Hematopoietic multipotent progenitor cell treated with erythropoietin and hydrocortisone succinate and interleukin-3 and kit ligand, for 17 days (in vitro differentiated cells): ENCODE measurements at places on chromosomes 5 and 9.

GRCh38 chr9:123251324-123251723 lies 17.1 kb downstream of the STRBP start:
- no peak for DNase-seq

GRCh38 chr5:53059281-53059680 lies 50.3 kb downstream of the MOCS2 start:
- no peak for DNase-seq

DNA sequence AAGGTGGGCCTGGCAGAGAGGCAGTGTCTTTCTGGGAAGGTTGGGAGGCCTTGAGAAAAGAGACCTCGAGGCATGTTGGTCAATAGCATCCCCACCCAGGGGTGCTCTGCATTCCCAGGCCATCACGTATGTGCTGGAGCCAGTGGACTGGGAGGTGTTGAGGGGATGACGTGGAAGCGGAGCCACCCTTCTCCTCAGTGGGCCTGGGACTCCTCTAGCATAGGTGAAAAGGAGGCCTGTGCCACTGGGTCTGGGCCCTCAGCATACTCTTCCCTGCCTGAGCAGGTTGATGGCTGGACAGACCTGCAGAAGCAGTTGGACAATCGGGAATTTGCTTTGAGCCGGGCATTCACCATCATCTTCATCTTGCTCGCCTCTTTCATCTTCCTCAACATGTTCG lies 25.5 kb downstream of the PITX1 start:
- no peak for DNase-seq

GRCh38 chr9:96874947-96875460 lies 20.7 kb upstream of the ZNF782 start:
- DNase-seq: no peak

- no peak for DNase-seq
These were observed 1075.1 kb downstream of the NR2F1-AS1 start for GRCh38 chr5:92505925-92506324.

DNA sequence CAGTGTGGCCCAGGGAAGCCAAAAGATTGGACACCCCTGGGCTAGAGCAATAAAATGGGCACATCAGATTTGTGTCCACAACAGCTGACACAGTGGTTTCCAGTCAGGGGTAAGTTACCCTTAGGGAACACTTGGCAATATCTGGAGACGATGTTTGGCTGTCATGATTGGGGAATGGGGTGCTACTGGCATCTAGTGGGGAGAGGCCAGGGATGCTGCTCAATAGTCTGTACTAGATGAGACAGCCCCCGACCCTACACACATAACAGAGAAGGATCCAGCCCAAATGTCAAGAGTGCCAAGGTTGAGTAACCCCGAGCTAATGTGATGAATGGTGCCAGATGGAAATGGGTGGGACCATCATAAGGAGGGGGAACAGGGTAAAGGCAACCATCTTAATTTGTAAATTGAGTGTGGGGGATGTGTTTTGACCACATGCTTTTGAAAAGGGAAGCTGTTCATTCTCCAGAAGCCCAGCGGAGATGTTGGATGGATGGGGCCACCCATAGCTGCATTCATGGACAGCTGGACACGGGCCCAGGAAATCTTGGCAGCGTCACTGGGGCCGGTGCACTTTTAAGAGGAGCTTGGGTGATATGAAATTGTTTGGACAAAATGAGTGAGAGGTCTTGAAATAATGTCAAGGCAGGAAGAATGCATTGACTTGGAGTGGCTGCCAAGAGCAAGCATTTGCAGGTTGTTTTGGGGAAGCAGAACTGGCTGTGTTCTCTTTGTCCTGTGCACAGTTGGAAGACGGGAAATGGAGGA lies 33.4 kb downstream of the SYK start:
- DNase-seq: no peak

GRCh38 chr5:15510831-15511230 lies 10.9 kb downstream of the FBXL7 start:
- no peak for DNase-seq

DNA sequence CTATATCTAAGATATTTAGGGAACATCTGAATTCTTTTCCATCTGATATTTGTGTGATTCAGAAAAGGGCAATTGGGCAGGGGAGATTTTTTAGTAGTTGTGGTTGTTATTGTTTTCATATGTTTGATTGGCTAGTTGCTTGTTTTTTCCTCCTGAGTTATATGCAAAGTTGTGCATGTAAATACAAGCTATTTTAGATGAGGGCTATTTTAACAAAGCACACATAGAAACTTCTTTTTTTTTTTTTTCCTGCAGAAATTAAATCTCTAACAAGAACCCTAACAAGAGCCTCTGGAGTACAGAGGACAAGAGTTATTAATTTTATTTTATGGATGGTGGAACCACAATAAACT lies 559.1 kb downstream of the CETN3 start:
- no peak for DNase-seq

GRCh38 chr9:112091810-112092209 lies 83.3 kb downstream of the SUSD1 start:
- no peak for DNase-seq

DNA sequence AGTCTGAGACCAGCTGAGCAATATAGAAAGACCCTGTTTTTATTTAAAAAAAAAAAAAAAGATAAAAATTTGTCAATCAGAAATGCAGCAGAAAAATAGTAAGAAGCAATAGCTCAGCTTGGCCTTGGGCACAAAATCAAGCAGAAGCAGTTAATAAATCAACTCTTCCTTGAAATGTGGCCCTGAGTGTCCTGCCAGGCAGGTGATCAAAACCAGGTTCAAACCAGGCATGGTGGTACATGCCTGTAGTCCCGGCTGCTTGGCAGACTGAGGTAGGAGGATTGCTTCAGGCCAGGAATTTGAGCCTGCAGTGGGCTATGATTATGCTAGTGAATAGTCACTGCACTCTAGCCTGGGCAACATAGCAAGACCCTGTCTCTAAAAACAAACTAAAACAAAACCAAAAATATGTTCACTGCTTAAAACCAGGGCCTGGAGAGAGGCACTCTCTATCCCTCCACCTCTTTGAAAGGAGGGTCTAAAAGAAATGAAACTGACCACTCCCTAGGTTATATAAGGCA lies 27.9 kb upstream of the KLF9 start:
- DNase-seq: no peak

GRCh38 chr9:73889023-73889422 lies 608.1 kb upstream of the RORB start:
- DNase-seq: no peak

- DNase-seq: no peak
These were observed 32.6 kb upstream of the RANBP3L start for GRCh38 chr5:36334315-36334714.

DNA sequence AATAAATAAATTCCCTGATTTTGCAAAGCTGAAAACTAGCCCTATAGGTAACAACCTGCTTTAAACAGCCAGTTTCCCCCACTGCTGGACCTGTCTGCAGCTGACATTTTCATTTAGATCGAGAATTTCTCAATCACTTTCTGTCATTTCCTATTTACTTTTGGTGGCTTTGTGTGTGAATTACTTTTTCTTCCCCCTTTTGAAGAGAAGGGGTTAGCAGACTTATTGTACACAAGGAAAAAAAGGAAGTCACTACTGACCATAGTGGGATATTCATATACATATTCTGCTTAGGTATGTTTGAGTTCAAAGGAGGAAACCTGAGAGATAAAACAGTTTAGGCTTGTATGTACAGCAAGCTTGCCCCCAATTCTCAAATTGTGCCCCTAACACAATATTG lies 27.0 kb upstream of the IFNB1 start:
- DNase-seq: no peak

- DNase-seq: no peak
These were observed 28.6 kb upstream of the TGFBI start for GRCh38 chr5:136000147-136000546.

DNA sequence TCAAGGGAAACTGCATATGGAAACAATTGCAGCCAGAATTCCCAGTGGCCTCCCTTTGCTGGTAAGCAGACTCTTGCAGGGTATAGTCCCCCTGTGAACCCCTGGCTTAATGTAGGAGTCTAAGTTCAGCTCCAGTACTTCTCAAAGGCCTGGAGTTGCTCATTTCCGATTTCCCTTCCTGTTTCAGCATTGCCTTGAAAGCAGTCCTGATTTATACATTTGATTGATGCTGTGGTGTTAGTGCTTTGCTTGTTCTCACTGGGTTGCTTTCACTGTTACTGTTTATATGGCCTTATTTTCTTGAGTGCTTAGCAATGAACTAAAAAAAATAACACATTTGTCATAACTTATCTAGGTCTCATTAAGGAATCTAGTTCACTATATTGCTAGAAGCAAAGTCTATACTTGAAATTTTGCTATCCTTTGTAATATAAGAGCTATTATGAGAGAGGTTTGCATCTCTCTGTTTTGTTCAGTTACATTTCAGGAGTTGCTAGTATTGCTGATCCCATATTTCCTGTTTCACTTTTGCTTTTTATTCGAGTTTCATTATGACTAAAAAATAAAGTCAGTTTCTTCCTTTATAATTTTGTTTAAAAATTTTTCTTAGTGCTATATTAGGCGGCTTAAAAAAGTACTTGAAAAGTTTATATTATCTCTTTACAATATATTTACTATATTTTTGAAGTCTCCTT lies 122.4 kb upstream of the NMUR2 start:
- DNase-seq: no peak

GRCh38 chr5:172758834-172759149 lies 12.2 kb downstream of the DUSP1 start:
- no peak for DNase-seq

- DNase-seq: no peak
These were observed 35.8 kb upstream of the LCP2 start for GRCh38 chr5:170333161-170333910.

GRCh38 chr9:137460363-137461315 lies 1.5 kb upstream of the NSMF start:
- DNase-seq: no peak

DNA sequence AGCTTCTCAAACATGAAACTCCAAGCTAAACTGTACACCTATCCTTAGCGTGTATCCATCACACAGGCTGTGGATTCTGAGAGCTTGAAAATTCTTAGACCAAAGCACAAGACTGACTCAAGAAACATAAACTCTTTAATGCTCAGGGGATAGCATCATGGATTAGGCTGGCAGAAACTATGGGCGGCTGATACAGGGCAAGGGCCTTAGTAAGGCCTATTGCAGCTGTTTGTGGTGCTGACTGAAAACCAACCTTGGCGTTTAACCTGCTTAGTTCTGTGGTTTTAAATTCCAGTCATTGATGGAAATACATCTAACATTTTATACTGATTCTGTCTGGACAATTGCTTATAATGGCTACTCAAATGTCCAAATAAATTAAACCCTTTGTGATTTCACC lies 183.7 kb downstream of the TLR4 start:
- no peak for DNase-seq

- peak; percentile 70 for DNase-seq
These were observed 69.4 kb downstream of the LMNB1 start for GRCh38 chr5:126846344-126846743.

DNA sequence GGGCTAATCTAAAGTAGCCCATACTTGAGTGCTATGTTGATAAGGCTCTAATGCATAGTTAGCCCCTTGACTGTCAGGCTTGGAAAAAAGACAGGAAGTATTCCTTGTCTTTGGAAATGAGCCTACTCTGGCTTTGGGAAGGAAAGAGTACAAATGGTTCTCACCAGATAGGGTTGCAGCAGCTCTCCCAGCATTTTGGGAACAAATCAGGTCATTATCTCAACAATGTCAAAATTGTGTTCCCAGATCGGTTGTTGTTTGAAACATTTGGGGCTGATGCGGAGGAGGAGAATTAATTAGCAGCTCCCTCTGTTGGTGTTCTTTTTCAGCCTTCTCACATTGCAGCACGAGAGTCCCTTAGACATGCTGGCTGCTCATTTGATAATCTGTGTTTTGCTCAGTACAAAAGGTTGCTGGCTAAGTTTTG lies 294.7 kb upstream of the DMRT1 start:
- DNase-seq: no peak

DNA sequence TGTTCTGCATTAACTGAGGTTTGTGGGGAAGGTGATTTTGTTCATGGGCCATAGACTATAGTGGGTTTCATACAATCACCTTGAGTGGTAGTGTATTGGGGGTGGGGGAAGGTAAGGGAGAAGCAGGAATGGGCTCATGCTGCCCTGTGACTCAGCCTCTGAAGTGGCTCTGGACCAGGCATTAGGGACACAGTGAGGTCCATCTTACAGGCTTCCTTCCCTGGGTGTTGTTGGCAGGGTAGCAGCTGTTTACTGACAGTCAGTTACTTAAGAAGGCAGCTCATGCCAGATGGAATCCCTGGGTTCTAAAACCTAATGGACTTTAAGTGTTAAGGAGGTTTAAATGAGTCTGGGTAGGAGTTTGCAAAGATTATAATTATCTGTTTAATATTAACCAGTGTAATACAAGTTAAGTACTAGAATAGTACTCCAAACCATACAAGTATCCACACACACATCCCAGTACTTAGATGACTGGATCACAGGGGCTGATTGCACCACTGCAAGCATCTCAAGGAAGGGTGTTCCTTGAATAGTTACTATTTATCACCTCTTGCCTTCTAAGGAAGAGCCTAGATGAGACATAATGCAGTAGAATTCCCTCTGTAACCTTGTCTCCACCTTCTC lies 59.3 kb downstream of the CAST start:
- no peak for DNase-seq

GRCh38 chr5:116492776-116493175 lies 81.8 kb downstream of the SEMA6A start:
- DNase-seq: no peak

DNA sequence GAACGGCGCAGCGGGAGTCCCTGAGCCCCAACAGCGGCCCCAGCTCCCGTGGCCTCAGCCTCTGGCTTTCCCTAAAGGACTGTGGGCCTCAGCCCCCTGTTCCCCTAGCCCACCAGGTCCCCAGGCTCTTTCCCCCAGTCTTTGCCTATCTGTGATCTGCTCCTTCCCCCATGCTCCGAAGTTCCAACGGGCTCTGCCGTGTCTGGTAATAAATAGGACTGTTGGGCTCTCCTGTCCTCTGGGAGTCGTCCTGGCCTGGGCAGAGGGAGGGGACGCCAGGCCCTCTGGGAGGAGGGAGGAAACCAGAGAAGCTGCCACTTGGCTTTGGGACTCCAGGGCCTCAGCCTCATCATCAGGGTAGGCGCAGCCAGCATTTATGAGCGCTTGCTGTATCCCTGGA lies 28.1 kb downstream of the ADGRD2 start:
- no peak for DNase-seq

DNA sequence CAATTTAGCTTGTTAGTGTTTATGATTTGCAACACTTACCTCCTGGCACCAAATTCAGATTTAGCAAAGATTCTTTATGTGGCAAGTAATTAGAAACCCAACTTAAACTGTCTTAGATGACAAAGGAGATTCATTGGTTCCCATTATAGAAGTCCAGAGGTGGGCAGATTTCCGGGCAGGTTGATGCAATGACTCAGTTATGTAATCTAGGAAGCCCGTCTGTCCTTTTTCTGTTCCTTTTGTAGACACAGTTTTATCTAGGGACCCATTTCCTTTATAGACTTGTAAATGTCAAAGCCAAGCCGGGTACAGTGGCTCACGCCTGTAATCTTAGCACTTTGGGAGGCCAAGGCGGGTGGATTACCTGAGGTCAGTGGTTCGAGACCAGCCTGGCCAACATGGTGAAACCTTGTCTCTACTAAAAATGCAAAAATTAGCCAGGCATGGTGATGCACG lies 20.3 kb upstream of the ANKRD33B start:
- DNase-seq: no peak
